Upper lobe of right lung (tissue), 1 donor: ENCODE measurements at places on chromosomes 3 and 15. TPM values are rescaled to one million over a fixed set of nuclear protein-coding genes. Genes with fewer than 3 reads are reported as not detected.

DNA sequence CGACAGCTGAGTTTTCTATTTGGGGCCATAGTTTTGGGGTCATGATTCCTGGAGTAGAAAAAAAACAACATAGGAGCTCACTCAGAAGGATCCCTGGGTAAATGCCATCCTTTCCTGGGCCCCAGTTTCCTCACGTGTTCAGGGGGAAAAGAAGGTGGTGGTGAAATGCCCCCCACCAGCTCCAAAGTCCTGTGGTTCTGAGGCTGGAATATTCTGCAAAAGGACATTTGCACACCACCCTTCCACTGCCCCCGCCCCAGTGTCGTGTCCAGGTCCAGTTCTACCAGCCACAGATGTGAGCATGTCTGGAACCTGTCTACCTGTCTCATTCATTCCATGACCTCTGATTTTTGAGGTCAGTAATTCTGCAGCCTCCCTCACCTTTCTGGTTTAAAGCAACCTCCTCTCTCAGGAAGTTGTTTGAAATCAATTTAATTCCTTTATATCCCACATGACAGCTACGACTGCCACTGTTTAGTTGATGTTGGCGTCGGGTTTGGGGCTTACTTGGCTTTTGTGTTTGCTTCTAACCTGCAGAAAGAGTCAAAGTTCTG is 82.1 kb downstream of the SMAD3 start:
- no peaks in the 10 kb centered on the region for H3K36me3 ChIP-seq
- H3K27ac ChIP-seq, result peak overlapping the region; percentile 56
- no peaks in the 10 kb centered on the region for H3K27me3 ChIP-seq

DNA sequence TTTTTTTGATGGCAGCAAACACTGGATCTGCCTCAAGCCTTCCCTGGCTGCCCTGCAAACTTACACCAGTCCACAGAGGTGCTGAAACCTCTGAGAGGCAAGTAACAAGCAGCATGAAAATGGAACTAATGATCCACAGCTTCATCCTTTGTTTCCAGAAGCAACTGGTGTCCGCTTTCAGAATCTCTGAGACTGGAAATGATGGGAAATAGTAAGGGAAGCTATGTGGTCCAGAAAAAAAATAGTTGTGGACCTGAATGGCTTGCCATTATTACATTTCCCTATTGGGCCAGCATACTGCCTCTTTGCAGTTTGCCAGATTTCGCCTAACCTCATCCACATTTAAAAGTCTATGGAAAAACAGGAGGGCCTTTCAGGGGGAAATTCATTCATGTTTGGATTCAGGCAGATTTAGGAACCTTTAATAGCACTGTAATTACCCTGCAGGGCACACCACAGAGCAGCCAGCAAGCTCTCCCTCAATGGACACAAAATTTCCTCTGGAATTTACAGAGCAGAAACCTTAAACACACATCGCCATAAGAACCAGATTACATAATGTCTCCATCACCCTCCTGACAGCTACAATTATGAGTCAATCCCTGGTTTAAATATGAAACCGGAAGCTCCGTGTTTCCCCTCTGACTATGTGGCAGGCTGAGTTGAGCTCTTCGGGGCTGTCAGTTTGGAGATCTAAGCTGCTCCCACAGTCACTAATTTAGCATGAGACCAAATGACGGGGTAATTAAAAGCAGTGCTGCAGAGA is 134.4 kb downstream of the TMCO5A start:
- H3K4me1 ChIP-seq, result peaks cover 29% of the 10 kb centered on the region
- H3K36me3 ChIP-seq, result no peaks in the 10 kb centered on the region
- peak overlapping the region; percentile 27 for H3K4me3 ChIP-seq
- H3K27ac ChIP-seq, result peak overlapping the region; percentile 79
- no peak for DNase-seq

GRCh38 chr3:189982321-189982945 is 138.3 kb downstream of the P3H2 start:
- peaks cover 13% of the 10 kb centered on the region for H3K4me1 ChIP-seq
- no peak for DNase-seq
- H3K27ac ChIP-seq, result no peak overlapping the region

GRCh38 chr3:114218578-114219185 is 18.7 kb downstream of the ZNF80 start:
- no peak for DNase-seq
- H3K27me3 ChIP-seq, result peaks cover 4% of the 10 kb centered on the region
- H3K4me1 ChIP-seq, result no peaks in the 10 kb centered on the region
- no peak overlapping the region for H3K27ac ChIP-seq
- H3K4me3 ChIP-seq, result no peak overlapping the region

- no peak for DNase-seq
- no peak overlapping the region for H3K27ac ChIP-seq
- peaks cover 2% of the 10 kb centered on the region for H3K27me3 ChIP-seq
- no peaks in the 10 kb centered on the region for H3K4me1 ChIP-seq
- no peaks in the 10 kb centered on the region for H3K36me3 ChIP-seq
Measured at GRCh38 chr3:142940472-142940871, 23.0 kb downstream of the PAQR9 start.

DNA sequence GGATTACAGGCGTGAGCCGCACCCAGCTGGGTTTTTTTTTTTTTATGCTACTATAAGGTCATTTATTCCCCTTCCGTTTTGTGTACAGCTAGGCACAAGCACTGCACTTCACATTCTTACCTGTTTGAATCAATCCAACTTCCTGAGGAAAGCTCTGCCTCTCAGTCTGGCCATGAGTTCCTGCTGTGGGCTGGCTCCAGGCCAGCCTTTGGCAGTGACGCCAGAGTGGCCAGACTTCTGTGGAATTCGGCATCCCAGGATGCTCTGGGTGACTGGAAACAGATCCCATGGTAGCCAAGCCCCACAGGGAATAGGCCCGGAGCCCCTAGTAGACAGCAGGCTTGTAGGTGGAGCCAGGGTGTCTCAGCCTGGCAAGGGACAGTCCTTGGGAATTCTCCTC is 21.5 kb upstream of the TIMP4 start:
- no peaks in the 10 kb centered on the region for H3K27me3 ChIP-seq
- peak overlapping the region; percentile 21 for H3K27ac ChIP-seq
- no peaks in the 10 kb centered on the region for H3K36me3 ChIP-seq
- peaks cover 9% of the 10 kb centered on the region for H3K4me1 ChIP-seq
- H3K4me3 ChIP-seq, result no peak overlapping the region

- no peaks in the 10 kb centered on the region for H3K4me1 ChIP-seq
- no peak overlapping the region for H3K27ac ChIP-seq
- no peaks in the 10 kb centered on the region for H3K27me3 ChIP-seq
- DNase-seq, result no peak
- H3K36me3 ChIP-seq, result no peaks in the 10 kb centered on the region
Measured at GRCh38 chr3:131903988-131904415, 130.8 kb downstream of the CPNE4 start.

GRCh38 chr3:22175947-22176346 is 424.9 kb upstream of the ZNF385D start:
- no peaks in the 10 kb centered on the region for H3K4me1 ChIP-seq
- H3K4me3 ChIP-seq, result no peak overlapping the region
- H3K36me3 ChIP-seq, result no peaks in the 10 kb centered on the region
- no peak for DNase-seq
- no peak overlapping the region for H3K27ac ChIP-seq

DNA sequence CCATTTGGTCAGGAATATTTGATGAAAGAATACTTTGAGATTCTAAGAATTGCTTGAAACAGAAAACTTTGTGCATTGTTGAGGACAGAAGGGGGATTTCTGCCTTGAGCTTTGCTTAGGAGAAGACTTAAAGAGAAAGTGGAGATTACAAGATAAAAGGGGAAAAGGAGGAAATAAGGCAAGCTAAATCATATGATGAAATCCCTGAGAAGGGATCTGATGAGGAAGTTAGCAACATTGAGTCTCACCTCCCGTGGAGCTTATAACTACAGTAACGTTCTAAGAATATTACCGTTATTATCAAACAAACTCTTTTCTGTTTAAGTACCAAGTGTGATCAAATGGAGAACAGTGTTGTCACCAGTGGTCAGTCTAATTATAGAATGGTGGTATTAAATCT is 414.7 kb upstream of the NAALADL2 start:
- no peaks in the 10 kb centered on the region for H3K36me3 ChIP-seq
- peaks cover 13% of the 10 kb centered on the region for H3K4me1 ChIP-seq
- no peak overlapping the region for H3K27ac ChIP-seq
- H3K27me3 ChIP-seq, result no peaks in the 10 kb centered on the region
- DNase-seq, result no peak
- no peak overlapping the region for H3K4me3 ChIP-seq

DNA sequence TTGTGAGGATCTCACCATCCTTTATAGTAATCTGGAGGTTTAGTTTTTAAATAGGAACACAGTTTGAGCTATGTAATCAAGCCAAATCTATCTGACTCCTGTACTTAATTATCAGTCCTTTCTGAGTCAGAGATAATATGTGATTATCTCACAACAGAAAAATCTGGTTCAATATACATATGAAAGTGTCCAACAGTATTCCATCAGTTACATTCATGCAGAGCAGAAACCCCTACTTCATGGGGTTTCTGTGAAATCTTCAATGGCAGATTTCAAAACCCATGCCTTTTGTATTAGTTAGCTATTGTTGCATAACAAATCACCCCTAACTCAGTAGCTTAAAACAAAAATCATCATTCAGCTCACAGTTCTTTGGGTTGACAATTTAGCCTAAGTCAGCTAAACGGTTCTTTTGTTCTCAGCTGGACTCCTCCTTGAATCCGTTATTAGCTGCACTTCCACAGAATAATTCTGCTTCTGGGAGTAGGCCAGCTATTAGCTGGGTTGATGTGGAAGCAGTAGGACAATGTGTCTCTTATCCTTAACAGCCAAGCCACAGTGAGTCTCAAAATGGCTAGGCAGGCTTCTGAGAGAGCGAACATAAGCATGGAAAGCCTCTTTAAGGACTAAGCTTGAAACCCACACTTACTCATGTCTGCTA is 42.9 kb upstream of the ARPP21 start:
- H3K27me3 ChIP-seq, result no peaks in the 10 kb centered on the region
- no peak overlapping the region for H3K27ac ChIP-seq
- H3K4me1 ChIP-seq, result no peaks in the 10 kb centered on the region
- DNase-seq, result no peak
- no peak overlapping the region for H3K4me3 ChIP-seq
- no peaks in the 10 kb centered on the region for H3K36me3 ChIP-seq

DNA sequence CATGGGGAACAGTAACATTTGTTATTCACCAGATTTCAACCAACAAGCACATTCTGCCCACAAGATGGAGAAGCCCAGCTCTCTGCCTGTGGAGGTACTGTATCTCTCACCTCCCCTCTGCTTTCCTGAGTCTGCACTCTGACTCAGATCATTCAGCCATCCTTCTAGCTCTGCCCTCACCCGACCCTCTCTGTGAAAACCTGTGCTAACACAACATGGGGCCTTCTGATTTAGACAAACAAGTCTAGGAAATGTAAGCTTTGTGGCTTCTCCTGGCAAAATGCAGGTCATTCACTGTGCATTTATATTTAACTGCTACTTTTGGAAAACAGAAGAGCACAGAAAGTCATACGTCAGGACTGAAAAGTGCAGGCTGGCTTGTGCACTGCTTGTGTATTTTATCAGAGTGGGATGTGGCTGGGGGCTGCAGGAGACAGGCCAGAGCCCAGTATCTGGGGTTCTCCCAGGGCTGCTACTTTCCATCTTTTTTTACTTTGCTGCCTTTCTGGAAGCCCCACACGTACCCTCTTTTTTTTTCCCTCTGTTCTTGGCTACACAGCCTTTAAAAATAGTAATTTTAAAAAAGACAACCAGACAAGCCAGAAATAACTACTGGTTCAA is 50.8 kb downstream of the SUSD5 start:
- H3K36me3 ChIP-seq, result no peaks in the 10 kb centered on the region
- H3K27ac ChIP-seq, result no peak overlapping the region
- DNase-seq, result no peak
- H3K4me1 ChIP-seq, result no peaks in the 10 kb centered on the region

DNA sequence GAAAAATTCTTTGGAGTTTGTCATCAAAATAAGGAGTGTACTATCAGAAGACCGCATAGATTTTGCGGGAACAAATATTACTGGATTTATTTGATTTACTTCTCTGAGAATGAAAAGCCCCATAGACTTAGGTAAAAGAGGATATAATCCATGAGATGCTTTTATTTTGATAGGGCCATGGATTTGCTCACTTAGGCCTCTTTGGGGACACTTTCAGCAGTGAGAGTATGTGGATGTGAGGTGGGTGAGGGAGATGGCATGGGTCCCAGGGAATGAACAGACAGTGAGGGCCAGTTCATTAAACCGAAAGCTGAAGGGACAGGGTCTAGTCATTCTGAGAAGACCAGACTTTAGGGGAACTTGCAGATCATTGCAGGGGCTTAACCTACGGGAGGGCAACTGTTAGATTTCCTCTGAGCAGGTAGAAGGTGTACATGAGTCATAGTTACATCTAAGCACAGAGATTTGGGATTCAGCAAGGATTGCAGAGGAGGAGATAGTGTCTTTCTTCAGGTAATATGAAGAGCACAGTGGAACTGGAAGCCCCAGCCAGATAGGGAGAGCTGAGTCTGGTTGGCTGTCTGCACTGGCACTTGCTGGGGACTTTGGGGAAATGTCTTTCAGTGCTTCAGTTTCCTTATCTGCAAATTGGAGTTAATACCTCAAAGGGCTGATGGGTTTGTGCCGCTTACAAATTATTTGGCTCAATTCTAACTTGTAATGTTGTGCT is 30.8 kb downstream of the SH3GL3 start:
- no peak overlapping the region for H3K27ac ChIP-seq
- no peaks in the 10 kb centered on the region for H3K4me1 ChIP-seq
- no peak for DNase-seq
- H3K36me3 ChIP-seq, result no peaks in the 10 kb centered on the region
- H3K27me3 ChIP-seq, result peaks cover 8% of the 10 kb centered on the region

GRCh38 chr15:65766422-65767263 is 25.4 kb downstream of the DENND4A start:
- H3K27me3 ChIP-seq, result no peaks in the 10 kb centered on the region
- H3K4me1 ChIP-seq, result no peaks in the 10 kb centered on the region
- no peaks in the 10 kb centered on the region for H3K36me3 ChIP-seq
- no peak for DNase-seq
- H3K27ac ChIP-seq, result no peak overlapping the region

GRCh38 chr3:141367038-141367730 is 1.1 kb upstream of the ZBTB38 start:
- H3K27ac ChIP-seq, result peak overlapping the region; percentile 90
- H3K4me3 ChIP-seq, result no peak overlapping the region
- DNase-seq, result no peak

DNA sequence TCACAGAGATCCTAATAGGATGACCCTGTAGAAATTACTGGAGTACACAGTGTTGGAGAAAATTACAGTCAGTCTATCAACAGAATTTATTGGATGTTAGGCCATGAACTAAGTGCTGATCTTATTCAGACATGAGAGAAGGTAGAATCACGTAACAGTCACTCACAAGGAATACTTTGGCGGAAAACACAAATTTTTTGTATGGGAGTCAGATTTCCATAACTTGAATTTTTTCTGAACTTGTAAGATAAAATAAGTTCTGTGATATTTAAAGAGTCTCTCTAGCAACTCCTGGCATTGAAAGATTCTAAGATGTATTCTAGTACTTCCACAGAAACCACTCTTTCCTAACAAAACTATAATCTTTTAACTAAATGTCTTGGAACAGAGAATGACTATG is 178.8 kb upstream of the MME start:
- no peaks in the 10 kb centered on the region for H3K27me3 ChIP-seq
- no peak for DNase-seq
- no peak overlapping the region for H3K4me3 ChIP-seq
- no peak overlapping the region for H3K27ac ChIP-seq
- no peaks in the 10 kb centered on the region for H3K4me1 ChIP-seq

- H3K27me3 ChIP-seq, result no peaks in the 10 kb centered on the region
- H3K4me3 ChIP-seq, result peak overlapping the region; percentile 71
- no peak for DNase-seq
- peak overlapping the region; percentile 76 for H3K27ac ChIP-seq
Measured at GRCh38 chr15:101252836-101253235, 988 bp upstream of the CHSY1 start.

Gene GRK7
- total RNA-seq, result 0.12 TPM

Gene KCNMB2
- 1.2 TPM for total RNA-seq

Gene PP2D1
- not detected for total RNA-seq

Gene LSAMP
- total RNA-seq, result 24.6 TPM

Gene RAB8B
- total RNA-seq, result 54.5 TPM

Gene CLPX
- 38.2 TPM for total RNA-seq

Gene WDR82
- 61.9 TPM for total RNA-seq

Gene ANKUB1
- total RNA-seq, result not detected
